ENCODE measurements at places on chromosomes 4 and X.

GRCh38 chr4:40182001-40182400 lies 14.8 kb upstream of the RHOH start:
- no peak for DNase-seq

DNA sequence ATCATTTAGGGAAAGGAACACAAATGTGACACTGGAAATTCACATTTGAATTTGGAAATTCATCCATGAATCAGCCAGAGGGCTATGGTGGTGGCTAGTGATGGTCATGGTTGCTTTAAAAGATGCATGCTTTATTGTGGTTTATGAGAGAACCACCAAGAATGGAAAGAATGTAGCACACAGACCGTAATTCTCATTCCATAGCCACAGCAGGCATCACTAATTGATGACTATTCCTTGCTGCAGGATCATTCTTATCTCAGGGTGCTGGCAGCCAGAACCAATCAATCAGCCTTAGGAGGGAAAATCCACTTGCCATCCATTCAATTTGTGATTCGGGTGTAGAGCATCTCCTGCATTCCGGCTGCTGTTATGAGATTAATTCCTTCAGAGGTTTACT lies 115.6 kb downstream of the DHRSX start:
- DNase-seq, result peak; percentile 83

DNA sequence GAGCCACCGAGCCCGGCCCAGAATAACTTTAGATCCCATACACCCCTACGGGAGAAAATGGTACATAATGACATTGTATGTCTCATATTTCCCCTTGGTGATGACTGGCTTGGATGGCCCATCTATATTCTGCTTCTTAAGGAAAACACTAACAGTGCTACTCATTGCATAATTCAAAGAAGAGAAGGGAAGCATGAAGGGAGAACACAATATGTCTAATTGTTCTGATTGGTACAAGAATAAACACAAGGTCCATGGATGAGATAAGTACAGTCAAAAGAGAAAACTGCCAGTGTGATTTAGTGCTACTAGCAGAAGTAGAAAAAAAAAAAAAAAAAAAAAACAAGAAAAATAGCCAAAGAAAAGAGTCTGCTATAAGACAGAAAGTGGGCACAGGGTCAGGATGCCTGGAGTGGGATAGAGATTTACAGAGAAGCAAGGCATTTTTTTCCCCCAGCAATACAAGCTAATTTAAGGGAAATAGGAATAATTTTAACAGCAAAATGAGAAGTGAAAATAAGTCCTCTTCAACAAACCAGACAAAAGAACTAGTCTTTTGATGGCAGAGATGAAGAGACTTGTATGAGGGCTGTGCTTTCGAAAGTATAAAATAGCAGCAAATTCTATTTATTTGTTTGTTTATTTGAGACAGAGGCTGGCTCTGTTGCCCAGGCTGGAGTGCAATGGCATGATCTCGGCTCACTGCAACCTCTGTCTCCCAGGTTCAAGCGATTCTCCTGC lies 96.5 kb upstream of the MAP3K15 start:
- no peak for DNase-seq

- no peak for DNase-seq
Observed at GRCh38 chr4:102725229-102725628, 35.5 kb downstream of the MANBA start.

- no peak for DNase-seq
Observed at GRCh38 chr4:179465131-179465797, 2023.0 kb upstream of the AGA start.

DNA sequence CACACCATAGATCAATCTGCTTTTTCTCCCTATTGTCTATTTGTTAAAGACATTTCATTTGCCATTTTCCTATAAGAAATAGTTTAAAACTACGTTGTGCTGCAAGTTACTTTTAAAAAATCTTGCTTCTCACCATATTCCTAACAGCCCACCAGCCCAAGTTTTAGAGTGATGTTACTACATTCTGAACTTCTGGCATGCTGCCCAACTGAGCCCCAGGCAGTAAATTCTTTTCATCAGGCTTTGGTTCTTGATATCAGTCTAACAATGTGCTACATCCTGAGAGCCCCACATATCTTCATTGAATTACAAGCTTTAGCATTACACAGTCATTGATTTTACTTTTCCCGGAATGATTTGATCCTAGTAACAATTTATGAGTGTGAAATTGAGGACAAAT lies 283.8 kb upstream of the IL1RAPL1 start:
- no peak for DNase-seq

GRCh38 chr4:147943159-147943638 lies 211.3 kb downstream of the ARHGAP10 start:
- no peak for DNase-seq

DNA sequence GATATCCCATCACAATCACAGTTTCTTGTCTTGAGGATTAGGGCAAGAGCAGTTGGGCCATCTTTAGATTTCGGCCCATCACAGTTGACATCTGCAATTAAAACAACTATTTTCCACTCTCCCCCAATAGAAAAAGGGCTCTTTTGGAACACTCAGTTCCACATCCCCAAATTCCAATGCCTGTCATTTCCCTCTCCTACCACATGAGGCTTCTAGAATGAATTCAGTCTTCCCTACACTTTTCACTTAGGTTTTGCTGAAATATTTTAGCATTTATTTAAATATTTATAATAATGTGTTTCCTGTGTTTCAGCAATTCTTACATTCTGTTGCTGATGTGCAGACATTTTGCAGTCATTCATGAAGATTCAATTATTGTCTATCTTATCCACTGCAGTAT lies 118.4 kb downstream of the COX18 start:
- DNase-seq, result no peak

DNA sequence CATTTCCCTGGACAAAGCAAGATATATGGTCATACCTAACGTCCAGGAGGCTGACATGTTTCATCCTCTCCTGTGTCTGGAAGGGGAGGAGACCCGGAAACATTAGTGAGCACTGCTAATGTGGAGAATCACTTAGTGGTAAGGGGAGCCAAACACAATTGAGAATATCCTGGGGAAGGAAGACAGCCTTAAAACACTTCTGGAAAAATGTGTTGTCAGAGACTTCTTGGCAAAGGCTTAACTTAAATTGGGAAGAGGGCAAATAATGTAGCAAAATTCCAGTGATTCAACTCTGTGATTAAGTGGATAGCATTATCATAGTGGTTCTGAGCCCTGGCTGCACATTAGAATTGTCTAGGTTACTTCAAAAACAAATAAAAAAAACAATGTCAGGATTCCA lies 39.5 kb downstream of the SPARCL1 start:
- peak; percentile 36 for DNase-seq

DNA sequence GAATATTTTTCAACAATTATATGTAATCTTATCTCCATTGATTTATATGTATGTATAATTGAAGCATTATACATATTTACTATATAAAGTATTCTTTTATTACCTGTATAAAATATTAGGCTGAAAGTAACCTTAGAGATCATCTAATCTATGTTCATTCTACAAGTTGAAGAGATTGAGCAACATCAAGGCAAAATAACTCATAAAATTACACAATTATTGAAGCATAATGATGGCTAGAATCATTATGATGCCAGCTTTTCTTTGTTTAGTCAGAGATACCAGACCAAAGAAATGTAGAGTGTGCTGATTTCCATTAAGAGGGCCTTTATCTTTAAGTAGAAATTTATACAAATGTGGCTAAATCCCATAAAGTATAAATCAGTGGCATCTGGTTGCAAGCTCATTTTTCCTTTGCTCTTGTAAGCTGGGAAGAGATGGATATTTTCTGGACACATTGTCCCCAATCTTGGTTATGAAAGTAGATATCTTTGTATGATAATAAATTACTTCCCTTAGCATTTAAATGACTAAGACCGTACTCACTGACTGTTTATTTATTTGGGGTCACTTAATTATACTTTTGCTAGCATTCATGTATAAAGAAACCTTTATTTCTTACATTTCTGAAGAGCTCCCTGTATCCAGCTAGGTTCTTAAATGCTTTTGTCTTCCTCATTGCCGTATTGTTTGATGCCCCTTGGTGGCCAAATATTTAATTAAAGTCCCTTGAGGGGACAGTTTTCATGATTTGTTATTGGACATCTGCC lies 339.8 kb downstream of the PCDH7 start:
- peak; percentile 51 for DNase-seq

DNA sequence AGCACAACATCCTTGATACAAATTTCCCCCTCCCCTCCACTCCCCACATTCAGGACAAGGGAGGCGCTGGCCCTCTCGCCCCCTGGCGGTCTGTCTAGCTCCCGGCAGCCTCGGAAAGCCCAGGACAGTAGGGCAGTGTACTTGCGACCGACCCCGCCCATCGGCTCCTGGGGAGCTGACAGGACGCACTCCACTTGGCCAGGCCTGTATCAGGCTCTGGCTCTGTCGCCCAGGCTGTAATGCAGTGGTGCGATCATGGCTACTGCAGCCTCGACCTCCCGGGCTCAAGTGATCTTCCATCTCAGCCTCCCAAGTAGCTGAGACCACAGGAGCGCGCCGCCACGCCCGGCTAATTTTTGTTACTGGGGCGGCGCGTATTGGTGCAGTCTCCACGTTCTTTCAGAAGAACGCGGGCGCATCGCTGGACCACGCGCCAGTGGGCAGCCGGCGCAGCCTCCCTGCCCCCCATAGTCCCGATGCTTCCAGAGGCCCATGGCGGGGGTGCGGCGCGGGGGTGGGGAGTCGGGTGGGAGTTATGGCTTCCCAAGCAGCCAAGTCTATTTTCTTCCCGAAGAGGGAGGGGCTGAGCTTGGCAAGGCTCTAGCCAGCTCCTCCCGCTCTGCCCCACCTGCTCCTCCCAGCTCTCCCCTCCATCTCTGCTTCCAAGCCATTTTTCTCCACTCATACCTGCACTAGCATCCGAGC lies 7.8 kb upstream of the AKAP14 start:
- DNase-seq, result peak; percentile 52

DNA sequence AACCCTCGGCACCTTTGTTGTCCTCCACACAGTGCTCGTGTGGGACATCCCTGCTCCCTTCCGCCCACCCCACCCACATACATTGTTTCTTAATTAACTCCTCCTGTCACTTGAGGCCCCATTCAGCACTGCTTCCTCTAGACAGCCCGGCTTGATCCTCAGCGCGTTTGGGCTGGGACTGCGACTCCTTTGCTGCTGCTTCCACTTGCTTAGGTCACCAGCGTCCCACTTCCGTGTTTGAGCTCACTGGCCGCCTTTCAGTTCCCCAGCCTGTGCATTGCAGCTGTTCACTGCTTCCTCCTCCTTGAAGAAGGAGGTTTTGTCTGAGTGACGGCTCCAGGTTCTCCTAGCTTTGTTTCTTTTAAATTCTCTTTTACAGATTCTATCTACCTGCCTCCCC lies 16.1 kb downstream of the RNF4 start:
- peak; percentile 49 for DNase-seq

GRCh38 chr4:188466001-188466400 lies 326.8 kb downstream of the TRIML1 start:
- no peak for DNase-seq

DNA sequence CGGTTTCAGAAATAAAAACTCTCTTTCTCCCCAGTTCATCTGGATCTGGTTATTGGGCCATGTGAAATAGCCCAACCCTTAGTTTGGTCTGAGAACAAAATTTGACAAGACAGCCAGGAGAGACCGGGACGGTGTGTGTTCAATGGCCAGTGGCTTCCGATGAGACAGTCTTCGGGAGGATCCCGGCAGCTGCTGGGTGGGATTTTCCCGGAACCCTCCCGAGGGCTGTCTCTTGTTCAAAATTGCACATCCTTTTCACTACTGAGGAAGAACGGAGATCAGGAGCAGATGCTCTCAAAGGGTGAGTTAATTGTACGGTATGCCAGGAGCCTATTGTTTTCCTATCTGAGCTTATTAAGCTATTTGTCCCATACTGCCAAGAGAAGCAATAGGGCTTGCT lies 166.5 kb downstream of the PRR32 start:
- DNase-seq, result no peak

- peak; percentile 66 for DNase-seq
Observed at GRCh38 chrX:140764401-140764919, 54.9 kb downstream of the LINC00632 start.

DNA sequence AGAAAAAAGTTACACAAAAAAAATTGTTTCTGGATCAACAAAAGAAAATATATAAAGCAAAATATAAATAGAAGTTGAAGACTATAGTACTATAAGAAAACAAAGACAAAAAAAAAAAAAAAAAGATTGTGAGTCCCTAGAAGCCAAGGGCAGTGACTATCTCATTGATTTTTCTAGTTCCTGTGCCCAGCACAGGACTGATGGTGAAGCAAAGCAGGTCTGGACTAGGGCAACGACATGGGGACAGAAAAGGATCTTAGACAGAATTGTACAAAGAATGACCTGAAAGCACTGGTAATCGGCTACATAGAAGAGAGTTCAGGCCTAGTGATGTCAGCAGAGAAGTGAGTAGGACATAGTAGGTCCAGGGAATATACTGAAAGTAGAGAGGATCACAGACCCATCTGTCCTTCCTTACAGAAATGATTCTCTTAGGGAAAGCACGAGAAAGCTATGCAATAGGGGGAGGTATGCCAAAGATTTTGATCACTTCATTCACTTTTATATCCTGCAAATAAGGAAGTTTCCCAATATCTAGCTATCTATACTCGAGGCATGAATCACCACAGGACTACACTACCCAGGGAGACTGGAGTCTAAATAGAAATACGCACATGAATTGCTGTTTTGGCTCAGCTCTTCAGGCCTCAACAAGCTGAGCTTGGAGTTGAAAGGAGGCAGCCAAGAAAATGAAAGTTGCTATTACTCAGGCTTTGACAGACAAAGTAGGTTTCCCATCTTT lies 230.9 kb upstream of the GPC4 start:
- DNase-seq, result peak; percentile 93

GRCh38 chr4:37268319-37268718 lies 23.8 kb downstream of the NWD2 start:
- DNase-seq, result no peak

- DNase-seq, result peak; percentile 30
Observed at GRCh38 chr4:721261-722168, 15.9 kb downstream of the PCGF3 start.

GRCh38 chr4:8403976-8404375 lies 36.5 kb downstream of the ACOX3 start:
- DNase-seq, result no peak

- DNase-seq, result no peak
Observed at GRCh38 chrX:132101799-132102198, 26.0 kb downstream of the FRMD7 start.

- no peak for DNase-seq
Observed at GRCh38 chr4:144903953-144904711, 193.9 kb downstream of the ANAPC10 start.

- DNase-seq, result no peak
Observed at GRCh38 chrX:29762006-29762405, 453.4 kb upstream of the MAGEB2 start.

DNA sequence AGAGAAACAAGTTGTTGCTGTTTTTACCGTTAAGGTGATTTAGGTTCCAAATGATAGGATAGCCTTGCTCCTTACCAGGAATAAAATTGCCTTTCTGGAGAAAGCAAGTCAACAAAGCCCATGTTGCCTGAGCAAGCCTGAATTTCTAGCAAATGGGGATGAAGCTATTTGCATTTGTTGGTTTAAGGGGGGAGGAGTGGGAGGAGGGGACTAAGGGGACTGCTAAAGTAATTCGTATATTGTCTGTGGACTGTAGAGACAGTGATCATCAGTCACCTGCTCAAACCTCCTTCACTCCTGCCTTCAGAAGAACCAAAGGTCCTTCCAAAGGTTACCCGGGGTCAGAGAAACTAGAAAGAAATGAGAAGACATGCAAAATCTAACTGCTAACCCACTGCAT lies 65.8 kb downstream of the SCML2 start:
- DNase-seq, result no peak

Measured in fibroblast of mammary gland (primary cell).